ENCODE measurements at places on chromosomes 6 and 20.
A peak's percentile ranks its signal among the peaks of the same experiment; 100 is the strongest.

DNA sequence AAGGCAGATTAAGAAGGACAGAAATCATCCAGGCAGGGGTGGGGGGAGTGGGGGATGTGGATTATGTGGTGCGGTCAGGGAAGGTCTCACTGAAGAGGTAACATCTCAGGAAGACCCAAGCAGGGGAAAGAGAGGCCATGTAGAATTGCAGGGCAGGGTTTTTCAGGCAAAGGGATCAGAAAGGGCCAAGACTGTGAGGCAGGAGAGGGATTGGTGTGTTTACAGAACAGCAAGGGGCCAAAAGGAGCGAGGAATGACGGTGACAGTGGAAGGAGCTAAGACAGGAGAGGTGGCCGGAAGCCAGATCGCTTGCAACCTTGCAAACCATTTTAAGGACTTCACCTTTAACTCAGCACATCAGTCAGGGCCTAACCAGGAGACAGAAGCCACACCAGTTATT, 535.4 kb upstream of the JARID2 start:
- ATAC-seq = no peak

DNA sequence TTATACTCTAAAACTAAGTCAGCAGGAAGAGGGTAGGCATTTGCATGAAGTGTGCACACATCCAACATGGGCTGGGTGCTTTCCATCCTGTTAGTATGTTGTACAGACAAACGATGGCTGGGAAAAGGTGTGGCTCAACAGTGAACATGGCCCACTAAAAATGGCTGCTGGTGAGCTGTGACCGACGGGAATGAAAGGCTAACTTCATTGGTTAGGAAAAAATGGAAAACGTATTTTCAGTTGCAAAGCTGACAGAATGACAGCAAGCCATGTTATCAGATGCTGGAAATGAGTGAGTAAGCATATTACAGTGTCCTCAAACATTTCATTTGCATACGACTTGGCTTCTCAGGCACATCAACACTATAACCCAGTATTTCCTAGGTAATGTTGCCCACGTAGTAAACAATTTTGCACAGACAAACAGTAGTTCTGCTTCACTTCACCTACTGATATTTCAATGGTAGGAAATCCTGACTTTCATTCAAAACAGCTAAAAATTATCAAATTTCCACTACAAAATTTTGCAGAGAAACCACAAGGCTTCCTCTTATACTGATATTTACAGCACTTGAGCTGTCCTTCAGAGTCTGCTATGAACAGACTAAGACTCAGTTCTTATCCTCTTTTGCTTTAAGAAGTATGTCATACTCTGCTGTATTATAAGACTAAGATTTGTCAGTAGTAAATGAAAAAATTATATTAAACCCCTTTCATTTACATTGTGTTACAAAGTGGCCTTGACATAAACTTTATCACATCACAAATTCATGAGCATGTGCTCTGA, 98.9 kb downstream of the IRF4 start:
- peak; percentile 36 for ATAC-seq

DNA sequence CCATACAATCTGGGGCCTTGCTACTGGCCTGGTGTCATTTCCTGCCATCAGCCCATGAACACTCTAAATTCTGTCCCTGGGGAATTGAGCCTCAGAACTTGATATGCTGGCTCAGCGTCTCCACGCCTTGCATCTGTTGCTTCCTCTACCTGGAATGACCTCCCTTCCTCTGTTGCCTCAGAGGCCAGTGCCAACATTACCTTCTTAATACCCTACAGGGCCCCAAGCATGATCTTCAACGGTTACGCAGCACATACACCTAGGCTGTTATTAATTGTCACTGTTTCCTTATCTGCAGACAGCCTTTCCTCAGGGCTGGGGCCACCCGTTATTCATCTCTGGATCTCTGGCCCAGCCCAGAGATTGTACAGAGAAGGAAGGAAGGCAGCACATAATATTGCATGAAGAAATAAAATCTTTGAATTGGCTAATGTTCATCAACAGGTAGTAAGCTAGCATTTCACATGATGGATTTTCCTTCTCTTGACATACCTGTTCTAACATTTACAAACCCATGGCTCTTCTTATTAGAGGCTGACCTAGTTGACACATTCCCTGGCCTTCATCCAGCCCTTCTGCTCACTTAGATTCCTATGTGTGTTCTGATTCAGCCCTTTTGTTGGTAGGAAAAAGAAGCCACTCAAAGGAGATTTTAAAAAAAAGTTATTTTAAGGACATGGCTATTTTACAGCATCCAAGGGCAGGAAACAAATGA, 8.4 kb upstream of the RNF182 start:
- peak; percentile 79 for ATAC-seq

- no peak for ATAC-seq
These were observed 6.1 kb upstream of the C6orf58 start for GRCh38 chr6:127570739-127571389.

- ATAC-seq = no peak
These were observed 84.4 kb upstream of the HDAC2 start for GRCh38 chr6:114055349-114055748.

DNA sequence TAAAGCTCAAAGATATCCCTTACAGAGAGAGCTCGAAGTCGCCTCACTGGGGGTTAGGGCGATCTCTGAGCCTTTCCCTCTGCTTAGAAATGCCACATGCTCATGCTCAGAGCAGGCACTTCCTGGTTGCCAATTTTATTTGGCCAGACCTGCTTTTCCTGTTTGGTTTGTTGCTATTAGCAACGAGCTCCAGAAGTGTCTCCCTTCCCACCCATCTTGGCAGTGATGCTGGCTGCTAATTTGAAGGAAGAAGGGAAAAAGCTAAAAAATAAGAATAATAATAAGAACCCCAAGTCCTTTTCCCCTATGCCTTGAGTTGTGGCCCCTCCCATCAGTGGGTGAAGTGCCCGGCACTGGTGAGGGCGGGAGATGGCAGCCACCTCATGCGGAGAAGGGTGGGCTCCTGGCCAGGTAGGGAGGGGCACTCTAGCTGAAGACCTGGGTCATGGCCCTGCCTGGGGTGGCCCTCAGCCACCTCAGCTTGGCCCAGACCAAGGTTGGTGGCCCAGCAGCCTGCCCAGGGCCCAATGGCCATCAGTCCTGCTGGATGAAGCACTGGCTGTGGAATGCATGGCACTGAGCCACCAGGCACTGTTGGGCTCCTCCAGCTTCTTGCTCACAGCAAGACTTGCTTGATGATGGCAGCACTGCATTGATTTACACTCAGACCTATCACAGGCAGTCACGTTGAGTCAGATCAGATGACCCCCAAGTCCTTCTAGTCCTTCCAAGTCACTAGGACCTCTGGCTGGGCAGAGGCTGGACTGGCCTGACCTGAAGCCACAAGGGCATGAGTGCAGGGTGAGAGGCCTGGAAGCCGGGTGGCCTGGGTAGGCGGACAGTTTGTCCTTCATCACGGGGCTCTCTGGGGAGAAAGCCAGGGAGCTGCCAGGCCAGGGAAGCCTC, 79.0 kb downstream of the SYNJ2 start:
- ATAC-seq = peak; percentile 83

DNA sequence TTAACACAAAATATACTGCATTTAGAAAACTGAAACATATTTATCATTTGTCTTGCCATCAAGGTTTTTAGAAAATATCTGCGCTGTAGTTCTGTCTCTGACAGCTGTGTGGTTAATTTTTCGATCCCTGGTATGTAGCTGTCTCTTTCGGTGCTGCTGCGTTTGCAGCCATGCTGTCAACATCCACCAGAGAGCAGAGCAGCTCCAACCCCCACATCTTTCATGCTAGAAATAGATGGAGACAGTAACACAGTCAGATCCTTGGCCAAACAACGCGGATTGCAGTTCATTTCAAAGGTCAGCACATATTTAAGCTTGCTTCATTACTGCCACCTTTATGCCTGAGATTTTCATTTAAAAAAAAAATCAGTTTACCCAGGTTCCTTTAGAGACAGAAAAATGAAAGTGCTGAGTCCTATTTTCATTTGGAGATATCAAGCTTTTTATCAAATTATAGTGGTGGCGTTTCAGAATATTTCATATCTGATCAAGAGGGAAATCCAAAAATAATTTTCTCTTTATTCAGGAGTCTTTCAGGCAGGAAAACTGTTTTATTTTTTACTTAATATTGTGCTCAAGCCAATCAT, 157.7 kb upstream of the MMS22L start:
- ATAC-seq = no peak

DNA sequence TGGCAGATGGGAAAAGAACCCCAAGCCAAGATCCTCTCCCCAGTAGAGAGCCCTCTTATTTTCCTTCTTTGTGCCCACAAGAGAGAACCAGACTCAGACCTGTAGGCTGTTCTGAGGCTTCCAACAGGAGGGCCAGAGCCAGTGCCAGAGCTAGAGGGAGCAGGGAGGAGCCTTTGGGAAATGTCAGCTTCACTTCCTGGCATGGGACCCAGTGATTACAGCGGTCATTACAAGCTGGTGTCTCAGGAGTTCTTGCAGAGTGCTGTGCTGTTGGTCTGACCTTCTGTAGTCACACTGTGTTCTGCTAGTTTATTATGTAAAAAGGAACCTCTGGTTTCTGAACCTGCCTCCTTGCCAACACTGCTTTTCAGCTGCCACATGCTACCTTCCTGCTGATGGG, 38.9 kb downstream of the STK35 start:
- ATAC-seq = no peak

GRCh38 chr6:157503018-157503747, 122.2 kb downstream of the ZDHHC14 start:
- ATAC-seq = no peak

GRCh38 chr20:41393705-41394066, 27.1 kb upstream of the EMILIN3 start:
- ATAC-seq = no peak

DNA sequence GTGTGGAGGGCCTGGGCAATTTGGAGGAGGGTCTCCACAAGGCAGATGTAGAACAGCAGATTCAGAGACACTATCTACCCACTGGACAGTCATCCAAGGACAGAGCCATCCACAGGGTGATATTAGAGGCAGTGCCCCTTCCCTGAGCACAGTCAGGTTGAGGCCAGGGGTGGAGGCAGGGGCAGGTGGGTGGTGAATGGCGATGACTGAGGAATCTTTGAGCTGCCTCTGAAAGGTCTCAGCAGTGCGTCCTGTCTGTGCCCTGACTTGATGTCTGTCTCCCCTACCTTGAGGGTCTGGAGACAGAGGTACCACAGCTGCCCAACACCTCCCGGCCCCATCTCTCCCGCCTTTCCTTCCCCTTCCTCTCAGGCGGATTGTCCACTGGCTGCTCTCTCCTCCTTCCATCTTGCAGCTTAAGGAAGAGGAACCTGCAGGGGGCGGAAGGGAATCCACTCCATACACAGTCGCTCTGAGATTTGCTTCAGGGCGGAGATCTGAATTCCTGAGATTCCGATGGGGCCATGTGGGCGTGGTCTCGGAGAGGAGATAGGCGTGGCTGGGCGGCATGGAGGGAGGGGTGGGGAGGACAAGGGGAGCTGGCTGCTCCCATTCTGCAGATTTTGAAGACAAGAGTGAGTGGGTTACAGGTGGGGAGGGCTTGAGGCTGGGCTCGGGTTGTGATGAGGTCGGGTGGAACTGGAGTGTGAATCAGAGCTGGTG, 1.7 kb downstream of the MUCL3 start:
- ATAC-seq = peak; percentile 22

DNA sequence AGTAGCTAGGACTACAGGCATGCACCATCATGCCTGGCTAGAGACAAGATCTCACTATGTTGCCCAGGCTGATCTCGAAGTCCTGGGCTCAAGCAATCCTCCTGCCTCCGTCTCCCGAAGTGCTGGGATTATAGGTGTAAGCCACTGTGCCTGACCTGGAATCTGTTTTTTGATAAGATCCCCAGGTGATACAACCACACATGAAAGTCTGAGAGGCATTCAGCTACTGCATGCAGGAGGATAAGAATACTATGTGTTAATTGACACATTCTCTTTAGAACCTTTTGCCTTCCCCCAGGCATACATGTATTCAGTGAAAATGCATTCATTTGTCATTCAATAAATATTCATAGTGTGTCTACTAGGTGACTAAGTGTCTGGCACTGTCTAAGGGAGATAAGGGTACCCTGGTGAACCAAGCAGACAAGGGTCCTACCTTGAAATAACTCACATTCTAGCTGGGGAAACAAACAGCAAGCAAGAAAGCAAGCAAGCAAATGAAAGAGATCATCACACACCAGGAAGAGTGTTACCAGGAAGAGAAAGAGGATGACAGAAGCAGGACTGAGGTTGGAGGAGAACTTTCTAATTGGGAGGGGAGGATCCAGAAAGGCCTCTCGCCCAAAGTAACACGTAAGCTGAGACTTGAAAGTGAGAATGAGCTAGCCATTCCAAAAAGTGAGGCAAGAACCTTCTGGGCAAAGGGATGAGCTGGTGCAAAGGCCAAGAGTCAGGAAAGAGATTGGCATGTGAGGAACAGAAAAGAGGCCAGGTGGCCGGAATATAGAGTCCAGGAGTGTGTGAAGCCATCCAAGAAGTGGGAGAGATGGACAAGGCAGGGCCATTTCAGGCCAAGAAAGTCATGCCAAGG, 6.5 kb downstream of the GFOD1 start:
- ATAC-seq = peak; percentile 14

DNA sequence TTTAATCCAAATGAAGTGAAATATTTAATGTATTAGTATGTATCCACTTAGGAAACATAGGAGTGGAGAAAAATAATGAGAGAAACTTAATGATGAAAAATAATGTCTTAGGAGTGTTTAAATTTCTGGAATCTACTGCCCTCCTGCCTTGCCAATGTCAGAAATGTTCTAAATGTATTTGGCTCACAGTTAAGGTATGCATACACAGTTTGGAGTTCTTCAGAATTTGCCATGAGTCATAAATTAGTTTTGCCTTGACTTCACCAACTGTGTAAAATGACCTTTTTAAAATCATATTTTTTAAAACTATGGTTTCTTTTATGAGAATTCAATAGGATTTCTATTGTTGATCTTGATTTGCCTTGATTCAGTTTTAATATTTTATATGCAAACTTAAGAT, 191.7 kb upstream of the HSF2 start:
- ATAC-seq = no peak

DNA sequence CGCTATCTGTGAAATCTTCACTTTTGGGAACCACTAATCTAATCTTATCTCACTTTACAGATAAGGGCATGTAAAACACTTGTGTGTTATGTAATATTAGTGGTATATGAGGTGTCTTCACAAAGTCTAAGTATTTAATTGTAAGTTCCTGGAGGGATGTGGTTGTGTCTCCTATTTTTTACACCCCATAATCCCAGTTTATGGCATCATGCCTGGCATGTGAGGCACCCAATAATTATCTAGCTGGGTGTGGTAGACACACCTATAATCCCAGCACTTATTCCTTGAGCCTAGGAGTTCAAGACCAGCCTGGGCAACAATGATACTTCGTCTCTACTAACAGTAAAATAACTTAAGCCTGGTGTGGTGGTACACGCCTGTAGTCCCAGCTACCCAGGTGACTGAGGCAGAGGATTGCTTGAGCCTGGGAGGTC, 16.5 kb upstream of the TBCC start:
- peak; percentile 42 for ATAC-seq

GRCh38 chr20:43983359-43983758, 68.7 kb downstream of the TOX2 start:
- no peak for ATAC-seq
